ENCODE measurements at places on chromosomes 5 and 9. TPM values are rescaled to one million over a fixed set of nuclear protein-coding genes. Genes with fewer than 3 reads are reported as not detected.

FLT4 gene
- total RNA-seq: 9.7 TPM

IER5L gene
- 18.4 TPM for total RNA-seq

ODF2 gene
- 6.7 TPM for total RNA-seq

PDCD1LG2 gene
- total RNA-seq: 1.2 TPM

HTR1A gene
- total RNA-seq: not detected

TLX3 gene
- total RNA-seq: not detected

DRD1 gene
- 0.06 TPM for total RNA-seq

GFI1B gene
- not detected for total RNA-seq

F12 gene
- 375 TPM for total RNA-seq

C7 gene
- 49.0 TPM for total RNA-seq

CLTB gene
- total RNA-seq: 30.1 TPM

GARNL3 gene
- total RNA-seq: 4.4 TPM

Data from right lobe of liver (tissue), 6 donors.